ENCODE measurements at places on chromosomes 6 and 20.

DNA sequence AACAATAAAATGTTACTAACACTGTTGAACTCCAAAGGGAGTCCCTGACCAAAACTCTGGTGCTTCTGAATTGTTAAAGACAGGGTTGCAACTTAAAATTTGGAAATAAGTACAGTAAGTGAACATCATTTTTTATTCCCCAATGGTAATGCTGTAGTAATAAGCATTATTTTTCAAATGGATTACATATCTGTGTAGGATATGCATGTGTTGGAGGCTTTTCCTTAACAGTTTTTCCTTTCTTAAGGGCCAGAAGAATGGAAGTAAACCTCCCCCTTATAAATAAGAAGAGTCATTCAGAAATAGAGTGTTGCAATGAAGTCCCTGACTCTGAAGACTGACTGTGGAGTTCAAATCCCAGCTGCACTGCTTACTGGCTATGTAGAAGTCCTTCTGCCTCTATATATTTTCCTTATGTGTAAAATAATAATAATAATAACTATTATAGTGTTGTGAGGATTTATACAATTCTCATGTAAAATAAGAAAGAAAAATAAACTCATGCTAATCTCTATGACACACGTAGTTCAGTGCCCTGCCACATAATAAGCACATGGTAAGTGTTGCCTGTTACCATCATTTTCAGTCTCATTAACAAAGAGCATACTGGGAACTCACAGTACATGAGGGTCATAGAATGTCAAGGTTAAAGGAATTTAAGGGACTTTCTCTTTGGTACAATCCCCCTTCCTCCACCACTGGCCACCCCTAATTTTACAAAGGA lies 129.8 kb upstream of the SMLR1 start:
- DNase-seq: no peak

DNA sequence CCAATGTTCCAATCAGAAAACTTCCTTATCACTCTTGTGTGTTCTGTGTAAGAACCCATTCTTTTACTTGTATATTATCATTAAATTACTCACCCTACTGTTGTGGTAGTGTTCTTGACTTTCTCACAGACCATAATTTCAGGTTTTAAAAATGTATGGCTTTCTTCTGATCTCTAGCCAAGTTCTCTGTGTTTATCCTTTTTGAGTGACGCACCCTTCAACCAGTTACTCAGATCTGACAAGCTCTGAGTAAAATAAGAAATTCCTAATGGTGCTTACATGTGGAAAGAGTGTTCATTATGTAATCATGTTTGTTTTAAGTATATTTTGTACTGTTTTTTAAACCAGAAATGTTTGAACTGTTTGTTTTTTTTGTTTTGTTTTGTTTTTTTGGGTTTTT lies 11.0 kb downstream of the TBPL1 start:
- DNase-seq: peak; percentile 89

GRCh38 chr6:129711271-129711631 lies 1.3 kb upstream of the ARHGAP18 start:
- no peak for DNase-seq

DNA sequence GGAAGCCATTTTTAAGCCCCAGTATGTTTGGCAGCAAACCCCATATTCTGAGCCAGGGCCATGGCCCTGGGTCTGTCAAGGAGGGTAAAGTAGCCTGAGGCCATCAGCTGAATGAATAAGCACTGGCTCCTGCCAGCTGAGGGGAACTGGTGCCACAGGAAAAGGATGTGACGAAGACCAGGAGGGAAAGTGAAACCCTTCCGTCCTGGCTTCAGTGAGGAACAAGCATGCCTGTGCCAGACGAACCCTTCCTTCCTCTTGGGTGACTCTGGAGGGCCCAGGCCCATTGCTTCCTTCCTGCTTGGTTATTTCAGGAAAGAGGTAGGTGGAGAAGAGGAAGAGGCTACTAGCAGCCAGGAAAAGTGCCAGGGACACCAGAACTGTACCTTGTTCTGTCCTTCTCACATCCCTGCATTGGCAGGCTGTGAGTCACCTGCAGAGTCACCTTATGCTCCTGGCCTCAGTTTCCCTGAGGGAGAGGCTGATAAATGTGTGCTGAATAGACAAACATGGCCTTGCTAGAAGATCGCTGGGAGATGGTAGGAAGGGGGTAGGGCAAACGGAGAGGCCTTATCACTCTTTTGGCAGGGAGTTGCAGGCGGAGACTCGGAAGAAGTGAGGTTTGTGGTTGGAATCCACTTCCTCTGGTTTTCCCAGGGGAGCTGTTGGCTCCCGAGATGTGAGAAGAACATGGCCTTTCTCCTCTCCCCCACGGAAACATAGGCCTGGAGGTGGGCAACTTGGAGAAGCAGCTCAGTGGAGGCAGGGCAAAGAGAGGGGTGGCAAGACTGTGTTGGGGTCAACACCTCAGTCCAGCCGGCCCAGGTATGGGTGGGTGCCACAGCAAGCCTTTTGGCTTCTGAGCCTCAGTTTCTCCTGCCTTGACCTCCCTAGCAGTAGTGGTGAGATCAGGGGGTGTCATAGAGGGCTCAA lies 37.4 kb downstream of the COX4I2 start:
- DNase-seq: peak; percentile 82

DNA sequence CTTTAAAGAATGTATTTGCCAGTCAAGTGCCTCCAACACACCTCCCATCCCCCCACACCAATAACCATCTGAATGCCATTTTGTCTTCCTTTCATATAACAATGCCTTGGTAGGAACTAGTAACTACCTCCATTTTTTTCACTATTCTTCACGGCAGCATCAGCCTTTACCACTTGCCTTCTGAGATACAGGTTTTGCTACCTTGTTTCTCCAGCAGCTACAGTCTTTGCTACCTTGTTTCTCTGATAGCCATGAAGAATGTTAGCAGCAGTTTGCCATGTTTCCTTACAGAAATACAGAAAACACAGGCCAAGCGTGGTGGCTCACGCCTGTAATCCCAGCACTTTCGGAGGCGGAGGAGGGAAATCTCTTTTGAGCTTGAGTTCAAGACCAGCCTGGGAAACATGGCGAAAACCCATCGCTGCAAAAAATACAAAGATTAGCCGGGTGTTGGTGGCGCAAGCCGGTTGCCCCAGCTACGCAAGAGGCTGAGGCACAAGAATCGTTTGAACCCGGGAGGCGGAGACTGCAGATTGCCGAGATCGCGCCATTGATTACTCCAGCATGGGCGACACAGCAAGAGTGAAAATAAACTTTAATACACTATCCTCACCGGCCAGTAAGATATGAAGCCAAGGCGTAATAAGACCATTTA lies 100.9 kb downstream of the HFE start:
- DNase-seq: peak; percentile 59

- DNase-seq: no peak
These were observed 210.1 kb upstream of the RIMS1 start for GRCh38 chr6:71676298-71676697.

DNA sequence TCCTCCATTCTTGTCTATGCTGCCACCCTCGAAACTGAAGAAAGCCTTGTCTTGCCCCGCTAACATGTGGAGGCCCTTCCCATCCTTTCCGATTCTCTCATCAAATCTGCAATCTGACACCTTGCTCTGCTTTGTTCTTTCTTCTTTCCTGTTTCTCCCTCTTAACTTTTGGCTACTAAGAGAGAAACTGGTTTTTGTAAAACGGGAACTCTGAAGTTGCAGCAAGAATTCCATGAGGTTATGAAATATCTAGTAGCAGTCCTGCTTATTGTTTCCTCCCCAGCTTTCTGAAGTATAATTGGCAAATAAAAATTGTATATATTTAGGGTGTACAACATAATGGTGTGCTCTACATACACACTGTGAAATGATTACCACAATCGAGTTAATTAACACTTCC lies 80.2 kb downstream of the MAP7 start:
- no peak for DNase-seq

DNA sequence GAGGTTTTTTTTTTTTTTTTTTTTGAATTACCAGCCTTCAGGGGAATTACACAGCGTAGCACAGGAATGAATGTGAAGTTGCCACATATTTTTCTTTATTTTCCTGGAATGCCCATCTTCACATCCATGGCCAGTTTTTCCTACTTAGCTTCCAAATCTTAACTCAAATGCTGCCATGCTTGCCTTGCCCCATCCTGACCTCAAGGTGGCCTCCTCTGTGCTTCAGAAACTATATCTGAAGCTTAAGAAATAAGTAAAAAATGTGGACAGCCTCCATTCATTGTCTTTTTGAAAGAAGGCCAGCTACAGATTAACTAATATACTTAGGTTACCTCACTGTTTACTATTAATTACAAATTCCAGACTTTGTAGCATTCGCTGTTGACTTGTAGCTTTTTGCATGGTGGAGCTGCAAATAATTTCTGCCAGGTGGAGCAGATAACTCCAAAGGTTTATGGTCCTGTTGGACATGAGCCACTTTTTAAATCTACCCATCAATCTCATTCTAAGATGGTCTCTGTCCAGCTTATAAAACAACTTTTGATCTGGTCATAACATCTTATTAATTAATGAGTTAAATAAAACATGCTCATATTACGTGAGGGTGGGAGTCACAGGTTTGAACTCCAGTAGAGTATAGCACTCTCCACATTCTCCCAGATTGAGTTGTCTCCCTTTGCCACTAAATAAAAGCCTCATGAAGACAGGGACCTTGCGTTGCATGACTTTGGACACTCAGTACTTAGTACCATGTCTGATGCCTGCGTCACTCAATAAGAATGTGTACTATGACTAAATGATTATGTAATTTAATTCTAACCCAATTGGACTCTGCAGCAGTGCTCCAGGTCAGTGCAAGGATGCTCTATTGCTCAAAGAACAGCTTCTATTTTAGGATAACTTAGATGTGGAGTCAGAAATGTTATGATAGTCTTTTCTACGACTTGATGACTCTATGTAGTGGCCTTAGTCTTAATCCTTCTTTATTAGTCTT lies 678.6 kb upstream of the CITED2 start:
- DNase-seq: peak; percentile 83

GRCh38 chr20:23490817-23491216 lies at the start of gene CST8:
CST8 (plus strand) TSS chr20:23491117; CDS start chr20:23491668, 551 bp downstream.
- DNase-seq: no peak

GRCh38 chr6:75623491-75623890 lies 21.8 kb downstream of the SENP6 start:
- DNase-seq: no peak

- DNase-seq: no peak
These were observed 52.9 kb downstream of the TINAG start for GRCh38 chr6:54361188-54361587.

DNA sequence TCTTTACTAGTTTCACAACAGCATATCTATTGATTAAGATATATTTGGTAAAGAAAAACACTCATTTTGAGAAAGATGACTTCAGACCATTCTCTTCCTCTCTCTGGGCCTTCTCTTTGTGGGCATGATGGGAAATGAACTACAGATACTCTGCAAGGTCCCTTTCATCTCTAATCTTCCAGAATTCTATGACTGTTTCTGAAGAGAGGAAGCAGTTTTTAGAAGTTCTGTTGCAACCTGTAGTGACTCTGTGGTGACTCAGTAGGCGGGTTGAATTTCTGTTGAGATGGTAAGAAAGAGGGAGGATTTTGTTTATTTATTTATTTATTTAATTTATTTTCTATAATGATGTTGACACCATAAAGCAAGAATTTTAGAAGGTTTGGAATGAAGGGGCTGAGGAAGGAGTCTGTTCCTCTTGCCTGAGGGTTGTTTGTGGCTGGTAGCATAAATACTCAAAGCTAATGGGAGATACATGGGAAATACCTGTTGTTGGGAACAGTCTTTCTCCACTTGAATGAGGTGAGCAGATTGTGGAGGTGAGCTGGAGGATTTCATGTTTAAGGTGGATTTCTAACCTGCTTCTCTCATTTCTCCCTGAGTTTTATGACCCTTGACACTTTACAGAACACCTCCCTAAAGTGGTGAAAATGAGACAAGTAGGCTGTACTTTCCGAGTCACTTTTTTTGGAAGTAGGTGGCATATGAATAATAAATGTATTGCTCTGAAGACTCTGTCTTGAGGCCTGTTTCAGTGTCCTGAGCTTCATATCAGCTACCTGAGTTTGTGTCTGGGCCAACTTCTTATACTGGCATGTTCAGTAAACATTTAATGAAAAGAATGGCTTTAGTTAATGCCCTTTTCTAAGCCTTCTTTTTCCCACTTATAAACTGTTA lies 15.0 kb downstream of the ACSS2 start:
- peak; percentile 73 for DNase-seq

DNA sequence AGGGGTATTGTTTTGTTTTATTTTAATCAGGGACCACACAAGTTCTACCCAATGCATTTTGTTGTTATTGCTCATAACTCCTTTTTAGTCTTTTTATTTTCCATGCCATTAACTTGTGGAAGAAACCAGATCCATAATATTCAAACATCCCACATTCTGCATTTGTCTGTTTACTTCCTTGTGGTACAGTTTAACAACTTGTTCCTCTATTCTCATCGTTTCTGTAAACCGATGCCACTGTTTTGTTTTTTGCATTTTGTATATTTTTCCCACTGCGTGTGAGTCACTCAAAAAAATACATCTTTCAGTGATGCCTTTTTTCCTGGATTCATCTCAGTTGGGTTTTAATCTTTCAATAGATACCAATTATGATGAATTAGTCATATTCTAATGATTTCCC lies 22.3 kb downstream of the SF3B5 start:
- no peak for DNase-seq

DNA sequence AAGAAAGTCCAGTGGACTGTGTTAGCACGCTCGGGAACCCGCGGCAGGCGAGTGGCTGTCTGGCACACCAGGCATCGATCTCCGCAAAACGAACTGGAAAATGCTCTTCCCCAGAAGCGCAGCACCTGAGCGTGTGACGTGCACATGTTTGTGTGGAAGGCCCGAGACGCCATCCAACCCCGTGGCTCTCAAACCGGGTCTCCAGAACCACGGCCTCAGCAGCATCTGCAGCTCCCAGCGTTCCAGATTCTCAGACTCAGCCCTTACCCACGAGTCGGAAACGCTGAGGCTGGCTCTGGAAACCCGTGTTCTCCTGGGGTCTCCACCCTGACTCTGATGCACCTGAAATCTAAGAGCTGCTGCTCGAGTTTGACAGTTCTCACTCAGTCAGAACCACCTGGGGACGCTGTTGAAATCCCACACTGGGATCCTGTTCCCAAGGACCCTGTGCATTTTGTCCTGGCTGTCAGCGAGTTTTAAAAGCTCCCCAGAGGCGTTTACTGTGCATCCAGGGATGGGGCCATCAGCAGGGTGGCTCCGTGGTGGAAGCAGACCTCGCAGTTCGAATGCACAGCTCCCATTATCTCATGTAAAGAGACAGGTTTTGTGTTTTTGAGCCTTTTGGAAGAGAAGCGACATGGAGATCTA lies 69.0 kb downstream of the DLL1 start:
- no peak for DNase-seq

GRCh38 chr20:59802471-59803221 lies 130.8 kb downstream of the SYCP2 start:
- no peak for DNase-seq

DNA sequence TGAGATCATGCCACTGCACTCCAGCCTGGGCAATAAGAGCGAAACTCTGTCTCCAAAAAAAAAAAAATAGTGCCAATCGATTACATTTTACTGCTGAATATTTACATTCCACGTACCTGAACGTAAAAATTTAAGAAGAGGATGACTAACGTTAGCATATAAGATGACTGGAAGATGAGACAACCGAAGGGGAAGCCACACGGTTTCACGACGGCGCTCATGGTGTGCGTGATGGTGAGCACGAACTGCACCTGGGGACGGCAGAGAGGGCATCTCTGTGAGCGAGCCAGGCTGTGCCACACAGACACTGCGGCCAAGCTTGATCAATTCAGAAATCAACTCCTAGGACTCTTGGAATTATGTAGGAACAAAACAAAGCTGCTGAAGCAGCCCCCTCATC lies 54.5 kb downstream of the ELOVL2 start:
- DNase-seq: no peak

GRCh38 chr20:931401-931800 lies 15.3 kb upstream of the ANGPT4 start:
- DNase-seq: no peak

- DNase-seq: peak; percentile 77
These were observed at the start of gene RRP36 for GRCh38 chr6:43021270-43022047. RRP36 (plus strand) TSS chr6:43021623; CDS start chr6:43021655, 32 bp downstream.

Measured in EH (cell line).